Dermis microvascular lymphatic vessel endothelial cell (primary cell): ENCODE measurements at places on chromosomes 12 and 14. TPM values are rescaled to one million over a fixed set of nuclear protein-coding genes. Genes with fewer than 3 reads are reported as not detected.

Gene PRDM4
- total RNA-seq = 13.4 and 20.2 TPM in 2 replicates

Gene AVPR1A
- not detected in 2 replicates for total RNA-seq

Gene CLEC2B
- total RNA-seq = 45.4 and 53.5 TPM in 2 replicates

Gene KLRC2
- not detected in 2 replicates for total RNA-seq

Gene LTBP2
- total RNA-seq = 15.7 and 22.7 TPM in 2 replicates

Gene PSMC1
- total RNA-seq = 75.9 and 84.2 TPM in 2 replicates

Gene RARG
- 11.9 and 13.1 TPM in 2 replicates for total RNA-seq

Gene TSHR
- total RNA-seq = not detected in 2 replicates

Gene GDF3
- 0.51 and 1.0 TPM in 2 replicates for total RNA-seq

Gene TMTC3
- 19.7 and 20.4 TPM in 2 replicates for total RNA-seq

Gene ACTN1
- 152 and 367 TPM in 2 replicates for total RNA-seq

Gene BIN2
- total RNA-seq = not detected in 2 replicates

Gene ASIC1
- under 0.01 TPM in 1 of 2 replicates, not detected in the other for total RNA-seq

Gene MAP1LC3B2
- 0.13 and 0.63 TPM in 2 replicates for total RNA-seq

Gene ARMH4
- total RNA-seq = 1.4 and 1.5 TPM in 2 replicates

Gene ABCD2
- total RNA-seq = not detected in 2 replicates

Gene DTX1
- total RNA-seq = 1.8 and 6.1 TPM in 2 replicates

Gene SLC6A15
- total RNA-seq = 4.7 and 7.7 TPM in 2 replicates

Gene VDR
- under 0.01 TPM in 2 replicates for total RNA-seq

Gene SLC25A47
- under 0.01 TPM in 1 of 2 replicates, not detected in the other for total RNA-seq

Gene KRT3
- total RNA-seq = not detected in 2 replicates

Gene NEDD1
- total RNA-seq = 21.3 and 22.3 TPM in 2 replicates

Gene PMCH
- not detected in 2 replicates for total RNA-seq

Gene PIWIL1
- under 0.01 TPM in 1 of 2 replicates, not detected in the other for total RNA-seq

Gene CLEC1A
- 12.1 and 14.9 TPM in 2 replicates for total RNA-seq

Gene RFX4
- not detected in 2 replicates for total RNA-seq

Gene TTC7B
- 13.9 and 25.5 TPM in 2 replicates for total RNA-seq

Gene CACNA2D4
- under 0.01 and 0.26 TPM in 2 replicates for total RNA-seq

Gene KCNMB4
- total RNA-seq = 0.39 and 0.51 TPM in 2 replicates

Gene AQP5
- under 0.01 TPM in 1 of 2 replicates, not detected in the other for total RNA-seq

Gene MORN3
- total RNA-seq = 0.13 and 0.26 TPM in 2 replicates

Gene STRAP
- 62.5 and 72.9 TPM in 2 replicates for total RNA-seq

Gene CCT2
- total RNA-seq = 227 and 251 TPM in 2 replicates

Gene KRT73
- not detected in 2 replicates for total RNA-seq

Gene ERBB3
- total RNA-seq = 0.25 and 0.26 TPM in 2 replicates

Gene SRGAP1
- 1.3 and 3.2 TPM in 2 replicates for total RNA-seq

Gene HPD
- total RNA-seq = not detected in 2 replicates

Gene KRT72
- total RNA-seq = not detected in 2 replicates

Gene TPH2
- total RNA-seq = not detected in 2 replicates

Gene BHLHE41
- total RNA-seq = under 0.01 and 0.13 TPM in 2 replicates

Gene AHSA1
- total RNA-seq = 69.7 and 73.0 TPM in 2 replicates

Gene ADAM21
- 0.13 and 0.26 TPM in 2 replicates for total RNA-seq

Gene LRP1-AS
- not detected in 2 replicates for total RNA-seq

Gene APOF
- not detected in 2 replicates for total RNA-seq

Gene PPP1R1A
- total RNA-seq = not detected in 2 replicates

Gene LRCOL1
- total RNA-seq = 2.7 and 10.1 TPM in 2 replicates

Gene KLHDC1
- total RNA-seq = 0.90 and 1.5 TPM in 2 replicates

Gene SLCO1B3
- not detected in 2 replicates for total RNA-seq

Gene GLIPR1
- total RNA-seq = 1.3 TPM in 2 replicates

Gene HOXC9
- 0.13 and 1.3 TPM in 2 replicates for total RNA-seq

Gene SCARB1
- 11.9 and 17.6 TPM in 2 replicates for total RNA-seq

Gene CISTR
- not detected in 2 replicates for total RNA-seq

Gene EPYC
- total RNA-seq = not detected in 2 replicates

Gene LRTM2
- not detected in 2 replicates for total RNA-seq

Gene LTBR
- 30.7 and 47.9 TPM in 2 replicates for total RNA-seq
